ENCODE measurements at places on chromosomes 12 and 14.
A peak's percentile ranks its signal among the peaks of the same experiment; 100 is the strongest.

GRCh38 chr12:81644503-81644902, 114.6 kb downstream of the PPFIA2 start:
- no peak for DNase-seq

- DNase-seq: peak; percentile 68
These were observed 103.8 kb upstream of the ETV6 start for GRCh38 chr12:11545484-11546330.

DNA sequence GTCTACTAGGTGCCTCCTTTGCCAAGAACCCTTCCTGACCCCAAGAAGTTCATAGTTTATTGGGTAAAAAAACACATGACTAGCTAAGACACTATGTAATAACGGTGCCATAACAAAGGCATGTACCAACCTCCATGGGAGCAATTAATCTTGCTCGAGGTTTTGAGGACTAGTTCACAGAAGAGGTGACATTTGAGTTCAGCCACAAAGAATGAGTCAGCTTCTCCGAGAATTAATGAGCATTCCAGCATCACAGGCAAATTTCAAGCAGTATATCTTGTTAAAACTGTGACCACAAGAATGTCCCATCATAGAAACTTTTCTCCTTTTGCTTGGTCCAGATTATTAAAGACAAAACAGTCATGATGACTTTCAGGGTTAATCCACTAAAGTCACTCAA, 113.0 kb upstream of the RAP1B start:
- no peak for DNase-seq

GRCh38 chr14:56394826-56395530, 184.6 kb upstream of the TMEM260 start:
- no peak for DNase-seq

DNA sequence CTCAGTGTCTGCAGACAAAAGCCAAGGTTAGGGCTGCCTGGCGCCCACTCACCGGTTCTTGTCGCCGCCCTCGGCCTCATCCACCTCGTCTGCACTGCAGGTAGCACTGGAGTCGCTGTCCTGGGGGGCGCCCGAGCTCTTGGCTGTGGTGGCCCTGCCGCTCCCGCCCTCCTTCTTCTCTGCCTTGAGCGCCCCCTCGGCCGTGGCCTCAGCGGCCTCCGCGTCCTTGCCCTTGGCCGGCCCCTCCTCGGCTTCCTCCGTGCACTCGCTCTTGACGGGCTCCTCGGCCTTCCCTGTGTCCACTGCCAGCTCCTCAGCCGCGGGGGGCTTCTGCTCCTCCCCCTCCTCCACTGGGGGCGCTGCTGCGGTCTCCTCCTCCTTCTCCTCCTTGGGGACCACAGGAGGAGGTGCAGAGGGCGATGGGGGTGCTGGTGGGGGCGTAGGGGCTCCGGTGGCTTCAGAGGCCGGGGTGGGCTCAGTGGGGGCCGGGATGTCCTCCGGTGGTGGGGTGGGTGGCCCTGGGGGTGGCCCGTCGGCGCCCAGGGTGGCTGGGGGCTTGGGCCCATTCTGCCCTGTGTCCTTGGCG, 77.2 kb downstream of the RFLNA start:
- DNase-seq: no peak

GRCh38 chr12:86137936-86138335, 118.3 kb downstream of the MGAT4C start:
- DNase-seq: no peak

DNA sequence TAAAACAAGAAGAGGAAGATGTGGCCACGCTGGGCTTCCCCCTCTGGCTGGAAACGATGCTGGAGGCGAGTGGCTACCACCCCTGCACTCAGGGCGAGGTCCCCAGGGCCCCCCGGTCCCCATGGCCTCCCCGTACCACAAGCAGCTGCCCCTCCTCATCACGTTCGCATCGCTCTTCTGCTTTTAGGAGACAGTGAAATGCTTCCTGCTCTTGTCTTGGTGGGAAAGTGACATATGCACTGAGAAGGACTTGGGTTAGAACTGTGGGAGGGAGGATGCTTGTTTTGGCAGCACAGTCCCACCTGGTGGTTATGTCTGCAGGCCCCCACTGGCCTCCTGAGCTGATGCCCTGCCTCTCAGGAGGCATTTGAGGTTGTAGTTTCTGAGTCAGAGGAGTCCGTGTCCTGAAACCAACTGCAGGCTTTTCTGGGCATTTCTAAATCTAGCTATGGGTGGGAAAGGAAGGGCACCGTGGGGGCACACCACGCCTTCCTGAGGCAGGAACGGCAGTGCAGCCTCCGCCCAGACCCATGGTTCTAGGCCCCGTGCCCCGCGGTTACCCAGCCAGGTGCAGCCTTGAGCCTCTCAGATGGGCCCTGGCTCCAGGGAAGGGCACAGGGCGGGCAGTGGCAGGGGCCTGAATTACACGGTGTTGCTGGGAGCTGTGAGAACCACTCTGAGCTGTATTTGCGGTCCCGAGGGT, 139.3 kb downstream of the ADGRD1 start:
- DNase-seq: peak; percentile 47

DNA sequence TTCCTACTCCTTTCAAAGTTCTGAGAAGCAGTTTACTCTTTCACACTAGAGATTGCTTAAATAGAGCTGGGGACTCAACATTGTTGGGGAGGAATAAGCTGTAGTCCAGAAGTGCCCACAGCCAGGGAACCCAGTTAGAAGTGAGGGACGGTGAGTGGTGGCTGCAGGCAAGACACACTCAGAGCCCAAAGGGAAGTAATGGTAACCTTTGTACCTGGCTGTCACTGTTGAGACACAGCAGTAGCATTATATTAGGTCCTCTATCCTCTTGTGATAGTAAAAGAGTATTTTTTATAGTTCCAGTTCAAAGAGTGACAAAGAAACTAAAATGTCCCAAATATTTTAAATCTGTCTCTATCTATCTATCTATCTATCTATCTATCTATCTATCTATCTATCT, 263.3 kb downstream of the TTC6 start:
- no peak for DNase-seq

- DNase-seq: no peak
These were observed 1.0 kb downstream of the ZC3H14 start for GRCh38 chr14:88563845-88564244.

DNA sequence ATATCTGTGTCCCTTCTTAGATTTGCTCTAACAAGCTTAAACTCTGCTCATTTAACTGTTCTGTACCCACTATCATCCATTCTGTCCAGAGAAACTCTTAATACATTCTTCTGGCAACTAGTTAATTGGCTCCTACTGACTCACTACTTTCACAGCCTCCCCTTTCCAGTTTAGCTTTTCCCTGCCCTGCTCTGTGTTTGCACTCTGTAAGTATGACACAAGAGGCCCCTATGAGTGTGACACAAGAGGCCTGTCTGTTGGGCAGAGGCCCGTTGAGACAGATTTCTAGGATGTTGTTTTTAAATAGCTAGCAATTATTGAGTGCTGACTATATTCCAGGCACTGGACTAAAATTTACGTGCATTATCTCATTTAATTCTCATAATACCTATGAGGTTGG, 246.0 kb upstream of the DAAM1 start:
- DNase-seq: no peak

DNA sequence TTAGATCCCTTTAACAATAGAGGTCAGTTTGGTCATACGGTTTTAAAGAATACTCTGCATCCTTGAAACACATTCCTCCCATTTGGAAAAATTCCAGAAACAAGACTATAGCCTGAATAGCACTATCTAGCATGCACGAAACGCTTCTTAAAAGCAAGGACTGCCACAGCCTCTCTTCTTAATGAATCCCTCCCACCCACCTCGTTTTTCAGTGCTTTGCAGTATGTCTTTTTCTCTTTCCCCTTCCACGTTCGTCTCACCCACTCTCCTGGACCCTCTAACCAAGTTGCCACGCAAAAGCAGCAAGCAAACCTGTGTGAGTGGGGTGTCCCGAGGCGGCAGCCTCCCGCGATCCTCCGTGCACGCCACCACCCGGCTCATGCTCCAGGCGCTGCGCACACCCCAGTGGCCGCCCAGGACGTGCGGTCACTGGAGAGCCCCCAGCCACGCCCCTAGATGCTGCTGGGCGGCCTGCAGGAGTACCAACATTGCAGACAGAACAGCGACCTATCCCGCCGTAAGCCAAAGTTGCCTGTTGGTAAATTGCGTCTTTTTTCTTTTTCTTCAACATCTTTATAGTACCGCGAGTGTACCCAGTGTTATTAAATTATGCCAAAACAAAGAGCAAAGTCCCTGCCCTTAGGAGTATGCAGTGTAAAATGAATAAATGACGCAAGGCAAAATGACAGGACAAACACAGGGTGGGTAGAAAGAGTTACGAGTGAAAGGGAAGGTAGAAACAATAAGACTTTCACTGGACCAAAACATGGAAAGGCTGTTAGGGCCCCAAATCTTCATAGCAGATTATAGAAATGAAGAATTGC, at the start of gene SLC38A4:
Gene SLC38A4 (minus strand): TSS at position 407 of the 824 bp plus-strand sequence. CDS start 32,926 bp downstream, outside the sequence.
- no peak for DNase-seq

DNA sequence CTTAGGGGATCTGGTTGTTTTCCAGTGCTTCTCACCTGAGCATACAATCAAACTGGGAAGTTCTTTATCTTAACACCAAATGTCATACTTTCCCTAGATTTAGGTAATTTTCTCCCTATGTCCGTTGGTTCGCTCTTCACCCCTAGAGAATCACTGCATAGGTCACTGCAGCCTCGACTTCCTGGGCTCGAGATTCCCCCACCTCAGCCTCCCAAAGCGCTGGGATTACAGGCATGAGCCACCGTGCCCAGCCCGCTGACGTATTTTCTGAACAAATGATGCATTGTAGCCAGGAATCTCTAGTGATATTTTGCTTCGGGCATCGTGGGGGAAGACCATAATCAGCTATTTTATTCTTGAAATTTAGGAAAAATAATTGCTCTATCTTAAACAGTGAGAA, 1.1 kb upstream of the RPL41 start:
- no peak for DNase-seq

GRCh38 chr14:99361596-99362215, 89.7 kb upstream of the BCL11B start:
- DNase-seq: no peak

GRCh38 chr14:65637780-65638179, 225.2 kb downstream of the FUT8 start:
- no peak for DNase-seq

- DNase-seq: no peak
These were observed 53.4 kb upstream of the PYGL start for GRCh38 chr14:50997712-50998111.

GRCh38 chr12:5295996-5296395, 135.9 kb upstream of the NTF3 start:
- no peak for DNase-seq

GRCh38 chr12:94873734-94874517, 129.6 kb downstream of the NDUFA12 start:
- DNase-seq: no peak

DNA sequence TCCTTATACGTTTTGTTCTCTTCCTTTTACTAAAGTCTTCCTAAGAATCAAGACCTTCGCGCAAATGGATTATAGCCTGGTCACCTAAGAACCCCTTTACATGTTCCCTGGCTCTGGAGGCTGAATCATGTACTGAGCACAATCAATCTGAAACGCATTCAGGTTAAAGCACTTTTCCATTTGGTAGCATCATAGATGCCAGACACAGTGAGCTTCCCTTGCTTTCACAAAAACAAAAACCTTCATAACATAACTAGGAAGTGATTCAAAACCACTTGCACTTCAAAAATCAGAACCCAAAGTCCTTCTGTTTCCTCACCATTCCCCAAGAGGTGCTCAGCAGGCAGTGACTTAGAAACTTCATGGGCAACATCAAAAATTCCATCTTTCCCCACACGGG, 105.4 kb downstream of the CRACR2A start:
- DNase-seq: no peak

GRCh38 chr12:87656311-87656710, 372.9 kb downstream of the C12orf50 start:
- DNase-seq: no peak

DNA sequence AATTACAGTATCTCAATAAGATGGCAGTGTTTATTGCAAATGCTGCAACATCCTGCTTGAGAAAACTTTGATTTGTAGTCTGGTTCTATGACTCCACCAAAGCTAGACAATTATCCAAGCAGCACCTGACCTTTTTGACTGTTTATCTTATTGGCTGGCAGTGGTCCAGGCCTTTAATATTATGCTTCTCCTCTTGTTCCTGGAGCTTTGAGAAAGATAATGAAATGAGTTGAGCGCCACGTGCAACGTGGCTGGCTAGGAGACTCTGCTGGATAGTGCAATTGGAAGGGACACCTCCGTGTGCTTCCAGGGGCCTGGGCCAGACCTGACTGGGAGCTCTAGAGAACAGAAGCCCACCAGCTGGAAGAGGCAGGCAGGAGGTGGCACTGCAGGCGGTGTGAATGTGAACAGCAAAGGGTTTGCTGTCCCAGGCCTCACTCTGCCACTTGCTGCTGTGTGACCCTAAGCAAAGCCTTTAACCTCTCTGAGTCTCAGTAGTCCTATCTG, 349.3 kb downstream of the CACNA1C start:
- DNase-seq: no peak

- peak; percentile 42 for DNase-seq
These were observed 5.4 kb downstream of the CDKN1B start for GRCh38 chr12:12722435-12723148.

- DNase-seq: no peak
These were observed 16.2 kb downstream of the ZDHHC22 start for GRCh38 chr14:77125281-77125801.
